ENCODE measurements at places on chromosomes 2 and 18.
A peak's percentile ranks its signal among the peaks of the same experiment; 100 is the strongest.

DNA sequence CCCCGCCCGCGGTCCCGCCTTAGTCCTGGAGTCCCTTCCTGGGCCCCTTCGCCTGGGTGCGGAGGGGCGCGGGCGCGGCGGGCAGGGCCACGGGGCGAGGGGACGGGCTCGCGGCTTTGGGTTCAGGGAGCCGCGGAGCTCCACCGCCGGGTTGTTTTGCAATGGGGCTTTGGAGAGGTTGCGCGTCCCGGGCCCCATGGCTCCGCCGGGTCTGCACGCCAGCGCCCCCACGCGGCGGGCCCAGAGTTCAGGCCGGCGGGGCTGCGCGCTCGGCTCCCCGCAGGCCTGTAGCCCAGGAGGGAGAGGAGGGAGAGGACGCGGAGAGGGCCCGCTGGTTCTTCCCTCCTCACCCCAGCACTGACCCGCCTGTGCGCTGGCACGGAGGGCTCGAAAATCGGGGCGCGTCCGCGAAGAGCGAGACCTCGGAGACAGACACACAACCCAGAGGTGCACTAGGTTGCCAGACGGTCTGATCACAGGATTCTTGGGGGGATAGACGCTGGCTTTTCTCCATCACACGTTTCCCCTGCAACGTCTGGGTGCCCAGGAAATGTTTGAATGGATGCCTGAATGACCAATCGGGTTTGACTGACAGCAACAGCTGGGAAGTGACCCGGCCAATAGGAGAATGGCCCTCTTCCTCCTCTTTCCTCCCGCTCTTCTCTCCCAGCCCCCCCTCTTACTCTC, 4.9 kb upstream of the SIX2 start:
- no peak for DNase-seq

DNA sequence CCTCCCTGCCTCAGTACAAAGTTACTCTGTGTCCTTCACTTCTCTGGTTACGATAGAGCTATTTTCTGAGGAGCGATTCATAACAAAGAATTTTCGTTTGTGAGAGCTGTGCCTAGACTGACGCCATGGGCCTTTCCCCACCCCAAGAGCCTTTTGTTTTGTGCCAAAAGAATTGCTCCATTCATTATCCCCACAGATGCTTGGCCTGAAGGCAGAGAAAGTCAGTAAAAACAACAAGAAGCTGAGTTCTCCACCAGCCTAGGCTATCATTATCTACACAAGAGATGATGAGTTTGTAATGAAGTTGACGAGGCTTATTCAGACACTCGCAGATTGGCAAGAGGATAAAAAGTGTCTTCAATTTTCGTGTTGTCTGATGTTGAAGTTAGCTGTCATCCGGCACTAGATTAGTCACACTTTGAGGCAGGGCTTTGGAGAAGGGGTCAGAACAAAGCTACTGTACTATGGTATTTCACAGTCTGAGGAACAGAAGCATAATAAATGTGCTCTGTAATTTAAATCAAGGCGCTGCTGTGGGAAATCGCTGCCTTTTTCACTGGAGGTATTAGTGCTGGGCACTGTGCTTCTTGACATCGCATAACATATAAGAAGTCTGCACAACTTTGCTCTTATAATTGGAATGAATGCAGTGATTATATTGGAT, 278.4 kb upstream of the FIGN start:
- no peak for DNase-seq

DNA sequence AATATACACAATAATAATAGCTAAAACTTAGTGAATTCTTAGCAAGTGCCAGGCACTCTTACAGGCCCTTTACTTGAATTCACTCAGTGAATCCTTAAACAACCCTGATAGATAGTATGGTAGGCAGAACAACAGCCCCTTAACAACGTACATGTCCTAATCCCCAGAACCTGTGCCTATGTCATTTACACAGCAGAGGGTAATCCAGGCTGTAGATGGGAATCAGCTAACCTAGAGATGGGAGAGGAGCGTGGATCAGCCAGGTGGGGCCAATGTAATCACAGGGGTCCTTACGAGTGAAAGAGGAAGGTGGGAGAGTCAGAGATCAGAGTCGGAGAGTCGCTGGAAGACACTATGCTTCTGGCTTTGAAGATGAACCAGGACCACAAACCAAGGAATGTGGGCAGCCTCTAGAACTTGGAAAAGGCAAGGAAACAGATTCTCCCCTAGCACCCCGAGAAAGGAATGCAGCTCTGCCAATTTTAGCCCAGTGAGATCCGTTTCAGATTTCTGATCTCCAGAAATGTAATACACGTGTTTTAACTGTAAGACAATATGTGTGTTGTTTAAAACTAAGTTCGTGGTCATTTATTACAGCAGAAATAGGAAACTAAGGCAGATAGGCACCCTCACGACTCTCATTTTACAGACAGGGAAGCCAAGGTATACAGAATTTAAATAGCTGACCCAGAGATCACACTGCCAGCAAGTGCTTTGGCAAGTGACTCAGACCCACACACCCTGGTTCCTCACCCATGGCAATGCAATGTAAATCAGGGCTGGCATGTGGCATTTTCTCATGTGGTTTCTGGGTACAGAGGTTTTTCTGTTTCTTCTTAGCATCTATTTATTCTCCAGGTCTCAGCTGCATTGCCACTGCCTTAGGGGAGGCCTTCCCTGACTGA, 68.9 kb downstream of the DOCK10 start:
- DNase-seq = no peak

DNA sequence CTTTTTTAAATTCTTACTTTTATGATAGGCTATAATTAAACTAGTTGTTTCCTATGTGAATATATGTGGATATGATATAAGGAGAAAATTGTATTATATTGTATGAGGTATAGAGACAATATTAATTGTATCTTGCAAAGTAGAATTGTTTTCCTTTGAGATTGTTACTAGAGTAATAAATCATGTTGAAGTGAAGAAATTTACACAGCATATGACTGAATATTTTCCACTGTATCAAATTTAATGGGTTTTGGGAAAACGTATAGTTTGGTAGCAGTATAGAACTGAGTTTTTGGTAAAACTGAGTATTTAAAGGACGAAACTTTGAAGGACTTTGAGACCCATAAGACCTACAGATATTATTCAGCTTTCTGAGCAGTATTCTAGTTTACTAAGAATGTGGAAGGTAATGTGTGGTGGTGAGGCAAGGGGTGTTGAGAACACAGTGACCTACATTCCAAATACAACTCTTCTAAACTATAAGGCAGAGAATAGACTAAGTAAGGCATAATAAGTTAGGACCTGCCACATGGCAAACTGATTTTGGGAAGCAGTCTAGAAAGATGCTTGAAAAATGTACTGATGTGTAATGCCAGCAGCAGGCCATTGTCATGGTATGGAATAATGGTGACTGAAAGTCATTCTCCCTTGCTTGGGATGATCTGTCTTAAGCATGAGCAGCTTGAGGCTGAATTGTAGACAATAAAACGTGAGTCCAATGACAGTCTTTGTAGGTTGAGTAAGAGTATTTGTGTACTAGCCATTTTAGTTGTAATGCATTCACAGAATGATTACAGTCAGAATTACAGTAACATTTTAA, 29.6 kb downstream of the PKP4 start:
- DNase-seq = no peak

GRCh38 chr2:148888986-148889385, 14.0 kb downstream of the KIF5C start:
- no peak for DNase-seq

DNA sequence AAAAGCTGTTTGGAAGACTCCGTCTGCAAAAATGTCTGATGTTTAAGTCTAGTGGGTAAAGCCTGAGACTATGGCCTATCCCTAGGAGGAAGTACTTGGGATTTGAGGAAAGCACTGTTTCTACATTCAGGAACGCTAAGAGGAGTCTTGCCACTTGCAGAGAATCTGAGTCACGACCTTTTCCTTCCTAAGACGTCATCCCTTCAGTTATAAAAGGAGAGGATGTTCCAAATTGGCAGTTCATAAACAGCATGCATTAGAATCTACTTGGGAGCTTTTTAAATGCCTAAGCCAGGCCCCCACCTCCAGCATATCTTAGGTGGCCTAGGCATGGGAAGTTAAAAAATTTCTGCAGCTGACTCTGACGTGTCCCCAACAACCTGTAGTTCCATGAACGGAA, 125.9 kb downstream of the TTC32 start:
- no peak for DNase-seq

DNA sequence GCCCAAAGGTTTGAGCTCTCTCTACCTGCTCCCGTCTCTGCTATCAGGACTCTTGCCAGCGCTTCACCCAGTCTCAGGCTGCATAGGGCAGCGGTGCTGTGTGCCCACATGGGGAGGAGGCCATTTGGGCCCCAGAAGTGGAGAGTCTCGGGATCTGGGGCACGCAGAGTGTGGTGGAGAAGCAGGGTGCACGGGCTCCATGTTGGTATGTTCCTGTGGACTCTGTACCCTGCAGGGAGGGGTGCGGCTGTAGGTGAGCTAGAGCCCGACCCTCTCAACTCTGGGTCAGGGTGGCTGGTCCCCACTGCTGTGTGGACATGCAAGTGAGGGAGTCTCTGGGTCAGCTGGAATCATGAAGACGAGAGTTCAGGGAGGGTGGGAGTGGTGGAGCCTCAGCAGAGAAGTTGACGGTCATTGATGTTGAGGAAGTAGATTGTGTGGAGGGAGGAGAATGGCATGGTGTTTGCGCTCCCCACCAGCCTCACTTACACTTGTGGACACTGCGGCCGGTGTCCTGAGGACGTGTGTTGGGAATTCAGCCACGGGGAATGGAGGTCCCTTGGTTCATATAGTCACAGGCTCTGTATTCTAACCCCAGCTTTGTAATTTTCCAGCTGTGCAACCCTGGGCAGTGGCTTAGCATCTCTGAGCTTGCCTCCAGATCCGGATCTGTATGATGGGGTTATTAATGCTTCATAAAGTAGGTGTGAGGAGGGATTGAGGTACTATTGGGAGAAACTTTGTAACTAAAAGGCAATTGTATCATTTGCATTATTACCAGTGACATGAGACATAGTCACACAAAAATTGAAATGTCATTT, 840 bp upstream of the PSD4 start:
- no peak for DNase-seq

DNA sequence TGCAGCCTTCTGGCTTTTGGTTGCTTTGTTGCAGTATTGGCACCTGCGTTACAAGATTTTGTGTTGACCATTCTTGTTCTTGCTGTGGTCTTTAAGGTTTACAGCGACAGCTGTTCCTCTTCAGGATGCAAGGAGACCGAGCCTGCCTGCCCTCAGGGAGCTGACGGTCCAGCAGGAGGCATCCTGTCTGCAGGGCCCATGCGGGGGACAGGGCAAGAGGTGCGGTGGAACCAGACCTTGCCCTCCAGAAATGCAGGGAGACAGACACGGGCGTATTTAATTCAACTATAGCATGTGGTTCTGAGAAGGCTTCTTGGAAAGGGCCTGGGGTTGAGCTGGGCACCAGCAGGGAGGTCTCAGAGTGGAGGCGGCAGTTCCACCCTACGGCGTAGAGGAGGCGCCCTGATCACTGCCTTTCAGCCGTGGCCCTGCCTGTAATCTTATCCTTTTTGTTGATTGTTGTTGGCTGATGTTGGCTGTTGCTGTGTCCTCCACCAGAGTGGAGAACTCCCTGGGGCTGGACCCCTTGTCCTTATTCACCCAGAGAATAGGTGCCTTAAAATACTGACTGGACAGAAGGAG, 71.7 kb downstream of the HPCAL1 start:
- no peak for DNase-seq

GRCh38 chr18:9673296-9674251, 34.5 kb upstream of the RAB31 start:
- no peak for DNase-seq

GRCh38 chr2:2846332-2847208, 515.5 kb upstream of the MYT1L start:
- no peak for DNase-seq

GRCh38 chr18:9422816-9423519, 52.3 kb upstream of the RALBP1 start:
- DNase-seq = no peak

DNA sequence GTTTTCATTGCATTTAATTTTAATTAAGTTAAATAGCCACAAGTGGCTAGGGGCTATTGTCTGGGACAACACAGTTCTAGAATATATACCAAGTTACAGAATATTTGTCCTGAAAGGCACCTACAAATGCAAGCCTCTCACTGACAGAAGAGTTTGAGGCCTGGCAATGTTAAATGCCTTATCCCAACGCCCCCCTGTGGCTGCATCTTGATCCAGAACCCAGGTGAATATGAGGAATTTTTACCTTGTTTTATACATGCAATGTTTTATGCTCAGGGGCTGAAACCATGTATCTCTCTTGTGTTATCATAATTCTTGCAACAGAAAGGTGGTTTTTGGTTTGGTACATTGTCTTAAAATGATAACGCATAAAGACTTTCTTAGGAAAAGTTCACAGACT, 71.8 kb upstream of the SEC11C start:
- no peak for DNase-seq

DNA sequence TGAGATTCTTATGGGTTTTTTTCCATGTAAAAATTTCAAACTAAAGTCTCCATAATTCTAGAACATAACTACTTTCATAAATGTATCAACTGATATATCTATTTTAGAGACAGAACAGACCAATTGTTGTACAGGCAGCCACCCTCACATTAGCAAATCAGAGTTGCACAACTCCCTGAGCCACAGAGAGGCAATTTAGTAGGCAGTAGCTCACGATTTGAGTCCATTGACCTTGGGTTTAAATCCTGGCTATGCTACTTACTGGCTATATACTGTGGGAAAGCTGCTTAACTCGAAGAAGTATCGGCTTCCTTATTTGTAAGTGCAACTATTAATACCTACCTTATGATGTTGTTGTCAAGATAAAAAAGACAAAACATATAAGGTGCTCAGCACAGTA, 16.2 kb downstream of the MTIF2 start:
- no peak for DNase-seq

- DNase-seq = no peak
Measured at GRCh38 chr2:26880161-26880560, 32.2 kb downstream of the DPYSL5 start.

DNA sequence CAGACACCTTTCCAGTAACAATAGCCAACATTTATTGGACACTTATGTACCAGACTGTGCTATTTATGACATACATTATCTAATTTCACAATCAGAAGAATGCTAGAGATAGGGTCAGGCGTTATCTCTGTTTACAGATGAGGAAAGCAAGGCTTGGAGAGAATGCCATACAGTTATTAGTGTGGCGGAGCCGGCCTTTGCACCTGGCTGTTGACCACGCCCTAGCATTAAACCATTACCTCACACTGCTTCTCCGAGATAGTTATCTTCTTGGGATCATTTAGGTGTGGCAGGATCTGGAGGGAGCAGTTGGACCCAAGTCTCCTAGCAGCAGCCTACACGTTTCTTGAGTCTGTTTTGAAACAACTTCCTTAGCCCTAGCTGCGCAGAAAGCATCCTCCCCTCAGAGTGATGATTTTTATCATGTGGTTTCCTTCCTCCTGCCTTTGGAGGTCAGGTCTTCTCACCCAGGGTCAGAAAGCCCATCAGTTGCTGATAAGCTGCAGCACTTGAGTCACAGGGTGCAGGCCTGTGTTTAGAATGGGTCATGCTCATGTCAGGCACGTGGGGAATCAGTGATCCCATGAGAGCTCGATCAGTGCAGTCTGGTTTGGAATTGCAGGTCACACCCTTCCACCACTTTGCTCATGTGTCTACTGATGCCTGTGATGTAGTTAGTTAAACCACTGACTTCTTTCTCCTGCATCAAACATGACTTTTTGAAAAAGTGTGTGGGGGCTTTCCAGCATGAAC, 118.2 kb downstream of the SPTBN1 start:
- peak; percentile 51 for DNase-seq

Measured in activated gamma-delta T cell treated with anti-CD3 and anti-CD28 coated beads, Interleukin-2, amount 50 U/mL, for 16 hours (primary cell).